A549 treated with Hydrocortisone at 1 μM for 4 hours (cell line): ENCODE measurements at places on chromosomes 6 and 20. TPM values are rescaled to one million over a fixed set of nuclear protein-coding genes. Genes with fewer than 3 reads are reported as not detected.

The EYS gene
- 0.02 to 0.25 TPM (median 0.08 TPM) in 3 of 5 replicates, not detected in the others for total RNA-seq

The PKHD1 gene
- total RNA-seq = not detected in 5 replicates

The NTSR1 gene
- 0.06 to 0.17 TPM (median 0.08 TPM) in 5 replicates for total RNA-seq

The VEGFA gene
- 27.9 to 35.6 TPM (median 34.2 TPM) in 5 replicates for total RNA-seq

The KDM1B gene
- 5.4 to 9.2 TPM (median 7.1 TPM) in 5 replicates for total RNA-seq

The SNAP25 gene
- 13.5 to 19.1 TPM (median 17.8 TPM) in 5 replicates for total RNA-seq

The FLOT1 gene
- 86.1 to 92.0 TPM (median 89.9 TPM) in 5 replicates for total RNA-seq

The NCOA5 gene
- total RNA-seq = 19.8 to 24.0 TPM (median 21.2 TPM) in 5 replicates

The PAK5 gene
- total RNA-seq = not detected in 5 replicates

The DNAH8 gene
- not detected in 5 replicates for total RNA-seq

The FBXO5 gene
- 18.1 to 22.6 TPM (median 19.2 TPM) in 5 replicates for total RNA-seq

The FGD2 gene
- total RNA-seq = 0.03 TPM in 1 of 5 replicates, not detected in the others

The ARG1 gene
- not detected in 5 replicates for total RNA-seq

The COL9A3 gene
- total RNA-seq = 0.33 to 0.70 TPM (median 0.55 TPM) in 5 replicates

The PPP1R14C gene
- 2.4 to 3.4 TPM (median 2.8 TPM) in 5 replicates for total RNA-seq

The PXDC1 gene
- 17.0 to 25.3 TPM (median 20.2 TPM) in 5 replicates for total RNA-seq

The ZNF512B gene
- total RNA-seq = 10.4 to 12.9 TPM (median 12.1 TPM) in 5 replicates

The CST4 gene
- not detected in 5 replicates for total RNA-seq

The TGM2 gene
- total RNA-seq = 336 to 542 TPM (median 501 TPM) in 5 replicates

The EFCAB8 gene
- not detected in 5 replicates for total RNA-seq

The PRL gene
- not detected in 5 replicates for total RNA-seq

The HEY2 gene
- total RNA-seq = 0.05 to 0.07 TPM (median 0.06 TPM) in 3 of 5 replicates, not detected in the others

The REM1 gene
- 0.67 to 0.99 TPM (median 0.78 TPM) in 5 replicates for total RNA-seq

The SIRPA gene
- total RNA-seq = 20.8 to 26.4 TPM (median 22.9 TPM) in 5 replicates

The TMEM181 gene
- 11.6 to 17.0 TPM (median 14.8 TPM) in 5 replicates for total RNA-seq

The PRSS16 gene
- 3.0 to 3.4 TPM (median 3.0 TPM) in 5 replicates for total RNA-seq

The PRR18 gene
- total RNA-seq = 0.06 to 0.30 TPM (median 0.15 TPM) in 5 replicates

The MDFI gene
- 0.56 to 0.85 TPM (median 0.67 TPM) in 5 replicates for total RNA-seq

The ZNF334 gene
- total RNA-seq = not detected in 5 replicates

The LPA gene
- total RNA-seq = 0.08 to 0.18 TPM (median 0.09 TPM) in 5 replicates

The HEBP2 gene
- 15.6 to 37.0 TPM (median 33.3 TPM) in 5 replicates for total RNA-seq

The NOX3 gene
- not detected in 5 replicates for total RNA-seq

The GRM1 gene
- 0.02 to 0.05 TPM (median 0.02 TPM) in 3 of 5 replicates, not detected in the others for total RNA-seq

The RFX6 gene
- not detected in 5 replicates for total RNA-seq

The PTCHD4 gene
- 0.06 to 0.09 TPM (median 0.08 TPM) in 3 of 5 replicates, not detected in the others for total RNA-seq

The TRDN gene
- total RNA-seq = not detected in 5 replicates

The MICB gene
- 6.1 to 7.7 TPM (median 7.3 TPM) in 5 replicates for total RNA-seq

The ESR1 gene
- total RNA-seq = not detected in 5 replicates

The HINT3 gene
- total RNA-seq = 5.8 to 7.3 TPM (median 5.9 TPM) in 5 replicates

The HAO1 gene
- not detected in 5 replicates for total RNA-seq

The BTN1A1 gene
- total RNA-seq = not detected in 5 replicates
